ENCODE measurements at places on chromosomes 1 and 21.

GRCh38 chr1:16237343-16237830 lies 404 bp upstream of the CPLANE2 start:
- no peak for DNase-seq

GRCh38 chr1:57512386-57512785 lies 88.5 kb upstream of the DAB1 start:
- DNase-seq, result no peak

GRCh38 chr21:37366482-37367316 lies at the start of gene DYRK1A:
Gene DYRK1A (plus strand): TSS chr21:37366773. CDS start chr21:37420375, 53,602 bp downstream.
- peak; percentile 98 for DNase-seq

- no peak for DNase-seq
Measured at GRCh38 chr1:147168626-147169058, 3.6 kb downstream of the PRKAB2 start.

DNA sequence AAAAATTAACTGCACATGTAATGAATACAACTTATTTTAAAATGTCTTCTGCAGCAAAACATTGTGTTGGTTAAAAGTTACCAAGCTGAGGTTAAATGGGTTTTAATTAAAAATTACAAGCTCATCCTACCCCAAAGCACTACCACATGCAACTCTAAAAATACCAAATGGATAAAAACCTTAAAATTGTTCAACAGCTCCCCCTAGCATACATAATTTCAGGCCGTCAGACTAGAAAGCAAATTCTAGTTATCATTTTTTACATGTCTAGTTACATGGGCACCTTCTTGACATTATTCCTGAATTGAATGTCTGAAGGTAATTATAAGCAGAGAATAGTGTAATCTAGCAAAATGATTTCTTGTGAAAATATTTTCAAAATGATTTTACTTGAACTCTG lies 176.5 kb downstream of the C1orf21 start:
- no peak for DNase-seq

DNA sequence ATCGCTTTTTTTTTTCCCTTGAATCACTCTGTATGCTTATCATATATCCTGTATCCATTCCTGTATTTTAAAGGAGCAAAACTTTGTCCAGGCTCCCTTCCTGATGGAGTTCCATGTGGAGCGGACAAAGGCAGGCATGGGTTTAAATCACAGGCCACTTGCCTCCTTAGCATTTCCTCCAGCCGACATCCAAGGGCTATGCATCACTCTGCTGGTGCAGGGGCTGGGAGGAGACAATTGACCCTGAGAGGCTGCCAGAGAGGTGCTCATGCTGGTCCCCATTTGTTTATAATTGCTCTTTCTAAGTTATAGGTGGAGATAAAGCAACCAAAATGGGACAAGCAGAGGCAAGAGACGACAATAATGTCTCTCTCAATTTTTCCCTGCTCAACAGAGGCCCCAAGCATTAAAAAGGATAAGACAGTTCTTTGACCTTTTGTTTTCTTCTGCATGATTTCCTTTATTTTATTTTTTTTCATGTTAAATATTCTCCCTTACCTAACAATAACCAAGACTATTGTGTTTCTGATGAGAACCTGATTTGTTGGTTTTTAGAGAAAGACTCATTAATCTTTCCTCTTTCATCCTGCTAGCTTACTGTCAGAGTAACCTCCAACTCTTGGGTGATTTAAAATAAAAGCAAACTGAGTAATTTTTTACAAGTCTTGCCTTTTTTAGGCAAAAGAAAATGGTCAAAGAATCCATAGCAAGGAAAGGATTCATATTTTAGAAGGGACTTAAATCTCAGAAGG lies 353.7 kb downstream of the ADGRL2 start:
- DNase-seq, result no peak

All from nucleus accumbens (tissue), 56 donors.